ENCODE measurements at places on chromosomes 6 and 20.

GRCh38 chr20:35049776-35050352 is 42.7 kb downstream of the TRPC4AP start:
- DNase-seq = no peak

DNA sequence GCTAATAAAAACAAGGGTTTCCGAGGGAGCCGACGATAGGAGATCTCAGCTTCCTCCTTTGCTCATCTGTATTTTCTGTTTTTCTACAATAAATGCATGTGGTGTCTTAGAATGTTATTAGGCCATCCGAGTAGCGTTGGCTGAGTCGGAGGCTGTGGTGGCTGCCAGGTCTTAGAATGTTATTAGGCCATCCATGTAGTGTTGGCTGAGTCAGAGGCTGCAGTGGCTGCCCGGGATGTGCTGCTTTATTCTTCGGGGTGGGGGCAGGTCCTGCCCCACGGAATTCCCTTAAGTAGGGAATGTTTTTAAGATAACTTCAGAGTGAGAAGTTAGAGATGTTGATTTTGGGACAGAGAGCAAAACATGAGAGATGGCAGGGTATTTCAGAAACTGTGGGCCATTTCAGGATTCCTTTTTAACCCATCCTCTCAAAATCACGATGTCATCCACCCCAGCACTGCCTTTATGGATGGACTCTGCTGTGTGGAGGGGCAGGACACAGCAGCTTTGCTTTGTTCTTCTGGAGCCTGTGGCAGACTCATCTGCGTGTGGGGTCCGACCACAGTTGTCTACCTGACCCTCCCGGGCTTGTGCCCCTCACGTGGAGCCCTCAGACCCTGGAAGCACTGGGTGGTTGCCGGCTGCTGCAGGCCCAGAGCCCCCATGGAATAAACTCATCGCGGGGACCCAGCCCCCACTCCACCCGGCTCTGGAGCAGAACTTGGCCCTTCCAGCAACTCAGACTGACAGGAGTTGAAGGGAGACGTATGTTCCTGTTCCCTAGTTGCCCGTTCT is 20.4 kb downstream of the OSBPL2 start:
- no peak for DNase-seq

- DNase-seq = no peak
Measured at GRCh38 chr6:85429346-85429745, 20.5 kb upstream of the NT5E start.

GRCh38 chr6:134114489-134114888 is 62.1 kb upstream of the SLC2A12 start:
- no peak for DNase-seq

GRCh38 chr20:3093861-3094361 is 9.4 kb upstream of the AVP start:
- DNase-seq = no peak

DNA sequence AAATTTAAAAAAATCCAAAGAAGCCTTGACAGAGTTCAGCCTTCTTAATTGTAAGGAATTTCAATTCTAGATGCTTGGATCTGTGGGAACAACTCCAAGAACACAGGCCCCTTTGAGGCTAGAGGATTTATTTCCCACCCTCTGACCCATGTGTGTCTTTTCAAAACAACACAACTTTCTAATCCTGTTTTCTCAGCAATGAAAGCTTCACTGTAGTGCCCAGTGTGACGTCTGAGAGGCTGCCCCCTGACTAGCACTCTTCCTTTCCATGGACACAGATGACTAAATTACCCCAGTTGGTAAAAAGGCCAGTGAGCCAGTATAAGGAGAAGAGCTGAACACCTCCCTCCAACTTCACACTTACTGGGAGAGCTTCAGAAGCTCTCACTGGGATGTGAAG is 16.5 kb upstream of the CCR6 start:
- DNase-seq = no peak

GRCh38 chr20:46063652-46064054 is 26.1 kb downstream of the NCOA5 start:
- no peak for DNase-seq

DNA sequence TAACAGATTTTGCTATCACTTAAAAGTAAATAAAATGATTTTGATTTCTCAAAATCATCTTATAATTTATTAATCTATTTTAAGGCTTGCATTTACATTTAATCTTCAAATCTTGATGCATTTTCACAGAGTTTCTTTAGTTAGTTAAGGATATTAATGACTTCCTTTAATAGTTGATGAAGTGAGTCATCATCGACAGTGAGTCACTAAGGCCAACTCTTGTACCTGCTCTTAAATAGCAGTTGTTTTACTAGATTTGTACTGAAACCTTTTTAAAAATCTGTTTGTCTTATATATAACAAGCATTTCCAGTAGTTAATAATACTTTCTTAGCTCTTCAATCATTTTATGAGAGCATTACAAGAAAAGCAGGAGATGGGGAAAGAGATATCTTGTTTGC is 191.7 kb downstream of the ESR1 start:
- no peak for DNase-seq

GRCh38 chr6:82567621-82568020 is 204.0 kb downstream of the TPBG start:
- DNase-seq = no peak

- no peak for DNase-seq
Measured at GRCh38 chr20:33460711-33461110, 17.1 kb upstream of the SNTA1 start.

- no peak for DNase-seq
Measured at GRCh38 chr6:158817728-158818580, 1.2 kb downstream of the EZR start.

GRCh38 chr20:48831718-48832404 is 4.1 kb upstream of the PREX1 start:
- DNase-seq = peak; percentile 24

- DNase-seq = no peak
Measured at GRCh38 chr6:139758209-139758611, 383.8 kb upstream of the CITED2 start.

DNA sequence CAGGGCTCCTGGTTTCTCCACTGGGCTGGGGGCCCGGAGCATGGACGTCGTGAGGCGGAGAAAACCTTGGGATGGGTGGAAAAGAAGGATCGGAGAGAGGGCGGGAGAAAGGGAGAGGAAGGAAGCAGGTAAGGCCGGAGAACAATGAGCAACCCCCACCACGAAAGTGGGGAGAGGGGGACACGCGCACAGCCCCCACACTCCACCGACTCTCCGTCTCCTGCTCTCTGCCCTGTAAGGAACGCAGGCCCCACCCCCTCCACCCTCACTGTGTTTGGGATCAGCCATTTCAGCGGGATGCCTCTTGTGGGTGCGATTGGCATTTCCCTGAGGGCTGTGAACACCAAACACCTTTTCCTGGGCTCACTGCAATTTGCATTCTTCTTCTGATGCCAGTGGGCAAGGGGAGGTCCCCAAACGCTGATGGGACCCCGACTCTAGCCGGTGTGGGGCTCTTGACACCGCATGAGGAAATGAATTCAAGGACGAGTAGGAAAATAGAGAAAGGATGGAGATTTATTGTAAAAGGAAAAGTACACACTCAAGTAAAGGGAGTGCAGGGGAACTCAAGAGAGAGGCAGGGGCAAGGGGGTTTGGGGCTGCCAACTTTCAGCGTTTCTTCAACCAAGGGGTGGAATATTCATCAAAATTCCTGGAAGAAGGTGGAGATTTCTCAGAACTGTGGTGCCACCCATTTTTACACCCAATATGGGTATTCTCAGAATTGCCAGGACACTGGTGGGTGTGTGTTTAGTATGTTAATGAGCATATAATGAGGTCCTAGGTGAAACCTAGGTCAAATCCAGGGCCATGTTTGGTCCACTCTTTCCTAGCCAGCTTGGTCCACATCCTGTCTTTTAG is 13.1 kb upstream of the RAET1L start:
- no peak for DNase-seq

- DNase-seq = peak; percentile 89
Measured at GRCh38 chr6:158853072-158853879, 34.1 kb upstream of the EZR start.

DNA sequence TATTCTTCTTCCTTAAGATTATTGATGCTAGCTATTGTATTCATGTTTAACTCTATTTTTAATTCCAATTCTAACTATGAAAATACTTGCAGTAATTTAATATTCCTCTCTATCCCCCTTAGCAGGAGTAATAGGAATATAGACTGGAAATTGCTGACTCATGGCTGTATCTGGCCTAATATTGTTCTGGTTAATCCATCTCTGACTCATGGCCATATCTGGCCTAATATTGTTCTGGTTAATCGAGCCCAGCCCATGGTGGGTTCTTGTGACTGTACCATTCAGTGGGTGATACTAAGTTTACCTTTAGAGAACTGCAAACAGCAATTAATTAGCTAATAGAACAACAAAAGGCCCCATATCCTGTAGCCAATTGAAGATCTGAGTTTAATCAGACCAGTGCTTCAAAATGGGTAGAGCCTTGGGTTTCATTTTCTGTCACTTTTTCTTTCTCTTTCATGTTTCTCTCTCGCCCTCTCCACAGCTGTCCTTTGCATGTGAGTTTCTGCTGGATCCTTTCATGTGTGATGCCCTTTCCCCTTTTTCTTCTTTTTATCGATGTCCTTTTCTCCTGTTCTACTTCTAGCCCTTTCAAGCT is 50.6 kb downstream of the SLC22A3 start:
- peak; percentile 2 for DNase-seq

- peak; percentile 40 for DNase-seq
Measured at GRCh38 chr6:24283043-24283985, 74.5 kb downstream of the DCDC2 start.

DNA sequence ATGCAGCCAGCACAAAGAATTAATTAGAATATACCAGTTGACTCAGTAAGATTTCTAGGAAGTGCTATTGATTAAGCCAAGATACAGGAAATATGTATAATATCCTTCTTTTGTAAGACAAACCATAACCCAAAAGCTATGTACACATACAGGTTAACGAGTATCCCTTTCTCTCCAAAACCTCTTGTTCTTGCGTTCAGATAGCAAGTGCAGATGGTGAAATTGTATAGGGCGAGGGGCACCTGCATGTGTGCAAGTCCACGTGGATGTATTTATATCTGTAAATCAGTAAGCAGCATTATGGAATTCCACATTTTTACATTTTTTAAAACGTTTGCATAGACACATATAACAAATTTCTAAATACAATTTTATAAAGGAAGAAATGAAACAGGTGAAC is 228.6 kb downstream of the TBXT start:
- no peak for DNase-seq

GRCh38 chr6:82033631-82034211 is 213.8 kb downstream of the IBTK start:
- DNase-seq = no peak

- DNase-seq = no peak
Measured at GRCh38 chr20:51118216-51118615, 95.3 kb upstream of the KCNG1 start.

- DNase-seq = no peak
Measured at GRCh38 chr6:7631466-7631865, 41.5 kb downstream of the SNRNP48 start.

- peak; percentile 40 for DNase-seq
Measured at GRCh38 chr20:19757487-19758132, 448 bp upstream of the RIN2 start.

- DNase-seq = no peak
Measured at GRCh38 chr6:52389626-52390360, 27.8 kb downstream of the PAQR8 start.

DNA sequence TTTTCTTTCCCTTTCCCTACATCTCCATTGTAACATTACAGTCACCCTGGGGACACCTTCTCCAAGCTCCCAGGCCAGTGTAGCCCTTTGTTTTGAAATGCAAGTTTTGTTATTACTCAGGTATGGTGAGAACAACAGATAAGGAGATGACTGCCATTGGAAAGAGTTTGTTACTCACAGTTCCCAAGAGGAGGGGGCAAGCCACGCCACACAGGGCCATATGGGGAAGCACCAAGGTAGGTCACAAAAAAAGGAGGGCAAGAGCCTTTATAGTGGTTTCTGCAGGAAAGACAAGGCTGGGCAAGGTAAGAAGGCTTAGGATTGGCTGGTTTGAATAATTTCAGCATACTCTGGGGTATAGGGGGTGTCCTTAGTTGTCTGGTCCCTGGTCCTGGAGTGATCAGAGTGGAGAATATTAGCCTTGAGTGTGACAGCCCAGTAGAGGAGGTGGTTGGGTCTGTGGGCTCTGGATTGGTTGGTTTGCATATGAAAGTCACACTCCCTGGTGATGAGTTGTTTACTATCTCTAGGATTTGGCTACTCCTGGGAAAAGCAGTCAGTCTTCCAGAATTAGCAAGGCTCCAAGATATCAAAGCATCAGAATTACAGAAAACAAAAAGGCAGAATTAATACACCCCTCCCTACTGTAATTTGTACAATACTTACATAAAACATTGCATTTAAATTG is 33.1 kb upstream of the SMLR1 start:
- no peak for DNase-seq

- DNase-seq = no peak
Measured at GRCh38 chr6:42193491-42193894, 1.3 kb downstream of the GUCA1B start.

- no peak for DNase-seq
Measured at GRCh38 chr6:75230484-75231325, 12.9 kb downstream of the COX7A2 start.

DNA sequence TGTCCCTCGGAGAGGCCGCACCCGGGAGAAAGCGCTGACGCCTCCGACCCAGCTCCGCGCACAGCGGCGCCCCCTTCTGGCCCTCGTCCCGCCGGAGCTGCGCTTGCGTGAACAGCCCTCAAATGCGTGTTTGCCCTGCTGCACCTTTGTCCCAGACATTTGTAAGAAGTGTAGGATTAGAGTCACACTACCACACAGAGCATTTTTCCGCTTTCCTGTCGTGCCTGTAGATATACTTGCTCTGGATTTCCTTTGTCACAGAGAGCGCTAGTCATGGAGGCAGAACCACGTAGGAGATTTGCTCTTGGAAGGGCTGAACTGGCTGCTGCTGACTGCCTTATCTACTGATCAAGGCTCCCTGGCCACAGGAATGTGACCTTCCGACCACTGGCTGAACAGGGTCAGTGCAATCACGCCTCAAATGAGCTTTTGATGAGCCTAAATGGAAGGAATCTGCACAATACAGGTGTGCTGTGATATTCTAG is 62.3 kb downstream of the PAX1 start:
- no peak for DNase-seq

GRCh38 chr6:105884426-105884825 is 201.7 kb upstream of the PRDM1 start:
- DNase-seq = no peak

DNA sequence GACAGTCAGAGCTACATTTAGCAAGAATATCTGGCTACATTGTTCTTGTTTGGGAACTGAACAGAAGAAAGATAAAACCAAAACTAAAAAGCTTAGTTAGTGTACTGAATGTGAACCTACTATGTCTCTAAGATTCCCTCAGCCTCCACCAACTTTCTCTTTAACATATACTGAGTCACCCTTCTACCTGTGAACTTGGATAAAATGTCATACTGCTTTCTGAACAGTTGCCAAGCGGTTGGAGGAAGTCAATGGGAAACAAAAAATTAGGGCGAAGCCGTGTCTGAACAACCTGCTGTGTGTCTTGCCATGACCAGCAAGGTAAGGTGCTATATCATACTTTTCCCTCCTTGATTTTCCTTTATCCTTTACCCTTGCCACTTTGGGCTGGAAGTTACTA is 243.5 kb downstream of the BTBD9 start:
- DNase-seq = no peak
